ENCODE measurements at places on chromosomes 4 and X. TPM values are rescaled to one million over a fixed set of nuclear protein-coding genes. Genes with fewer than 3 reads are reported as not detected.

DNA sequence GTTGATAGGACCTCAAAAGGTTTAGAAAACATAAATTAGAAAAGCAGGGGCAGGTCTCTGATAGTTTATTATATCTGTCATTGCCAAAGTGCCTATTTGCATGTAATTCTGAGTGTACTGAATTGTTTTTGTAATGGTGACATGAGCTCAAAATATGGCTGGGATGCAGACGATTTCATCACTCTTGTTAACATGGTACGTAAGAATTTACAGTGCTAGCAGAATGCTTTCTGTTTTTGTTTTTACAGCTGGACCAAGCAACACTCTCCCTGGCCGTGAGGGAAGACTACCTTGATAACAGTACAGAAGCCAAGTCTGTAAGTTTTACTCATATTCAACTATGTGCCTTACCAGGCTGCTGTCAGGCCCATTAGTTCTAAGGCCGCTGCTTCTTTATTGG, 58.1 kb downstream of the PHEX start:
- no peak for DNase-seq
- no peak overlapping the region for H3K4me3 ChIP-seq
- no peaks in the 10 kb centered on the region for H3K27me3 ChIP-seq
- no peaks in the 10 kb centered on the region for H3K4me1 ChIP-seq

GRCh38 chrX:91331476-91331875, 103.2 kb upstream of the PABPC5 start:
- H3K27me3 ChIP-seq: no peaks in the 10 kb centered on the region
- H3K4me3 ChIP-seq: no peak overlapping the region
- no peaks in the 10 kb centered on the region for H3K36me3 ChIP-seq
- no peak overlapping the region for H3K27ac ChIP-seq

DNA sequence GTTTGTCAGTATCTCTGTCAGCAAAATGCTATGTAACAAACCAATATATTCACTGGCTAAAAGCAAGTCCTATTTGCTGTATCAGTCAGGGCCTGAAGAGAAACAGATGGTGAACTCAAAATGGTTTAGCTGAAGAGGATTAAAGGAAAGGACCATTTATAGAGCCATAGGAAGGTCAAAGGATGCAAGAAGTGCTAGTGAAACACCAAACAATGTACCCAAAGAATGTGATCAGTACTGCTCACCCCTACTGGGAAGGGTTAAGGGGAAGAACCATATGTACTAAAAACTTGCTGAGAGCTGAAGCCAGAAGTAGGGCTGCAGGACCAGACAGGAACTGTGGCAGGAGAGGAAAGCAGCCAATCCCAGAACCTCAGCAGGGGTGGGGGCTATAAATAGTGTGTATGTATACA, 479.3 kb downstream of the INPP4B start:
- H3K27ac ChIP-seq: no peak overlapping the region
- no peaks in the 10 kb centered on the region for H3K27me3 ChIP-seq
- no peak for DNase-seq
- peak overlapping the region; percentile 46 for H3K4me3 ChIP-seq
- H3K36me3 ChIP-seq: peaks cover 2% of the 10 kb centered on the region
- peaks cover 39% of the 10 kb centered on the region for H3K4me1 ChIP-seq

Gene CXorf49
- not detected for total RNA-seq

DNA sequence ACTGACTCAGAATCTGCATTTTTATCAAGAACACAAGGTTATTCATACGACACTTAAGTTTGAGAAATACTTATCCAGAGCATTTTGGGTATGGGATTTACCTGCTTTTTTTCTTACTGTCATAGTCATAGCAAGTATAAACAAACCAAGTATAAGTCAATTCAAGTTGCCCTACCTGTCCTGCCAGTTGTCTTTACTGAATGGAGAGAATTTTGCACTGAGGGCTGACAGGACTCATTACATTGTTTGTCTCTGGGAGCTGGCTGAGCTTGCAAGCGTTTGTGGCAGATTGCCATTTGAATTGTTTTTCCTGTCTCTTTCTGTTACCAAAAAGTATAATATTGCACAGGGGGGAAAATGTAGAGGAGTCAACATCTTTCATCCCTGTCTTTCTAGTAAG, 278.9 kb upstream of the MAGEC2 start:
- H3K4me1 ChIP-seq: no peaks in the 10 kb centered on the region
- no peak for DNase-seq
- no peak overlapping the region for H3K4me3 ChIP-seq

Gene CFI
- total RNA-seq: not detected

- no peak overlapping the region for H3K27ac ChIP-seq
- no peaks in the 10 kb centered on the region for H3K4me1 ChIP-seq
- H3K27me3 ChIP-seq: no peaks in the 10 kb centered on the region
- H3K36me3 ChIP-seq: no peaks in the 10 kb centered on the region
These were observed 62.1 kb downstream of the RHOXF2B start for GRCh38 chrX:120015145-120016067.

Measured in CD4-positive, CD25-positive, alpha-beta regulatory T cell (primary cell).